ENCODE measurements at places on chromosomes 1 and 21.

DNA sequence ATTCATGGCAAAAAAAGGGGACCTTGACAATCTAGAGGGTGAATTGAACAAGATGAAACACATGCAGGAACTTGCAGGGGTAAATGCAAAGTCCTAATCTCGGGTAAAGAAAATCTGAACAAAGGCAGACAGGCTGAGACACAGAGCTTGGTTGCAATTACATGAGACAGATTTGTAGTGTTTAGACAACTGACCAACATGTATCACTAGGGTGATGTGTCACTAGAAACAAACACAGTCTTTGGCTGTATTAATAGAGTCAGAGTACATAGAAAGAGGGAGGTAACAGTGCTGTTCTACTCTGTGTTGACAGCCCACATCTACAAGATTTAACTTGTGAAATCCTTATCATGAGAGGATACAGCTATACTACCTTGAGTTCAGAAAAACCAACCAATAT is 78.1 kb upstream of the GRIK3 start:
- no peak for DNase-seq

- no peak for DNase-seq
These were observed 11.3 kb upstream of the MAP10 start for GRCh38 chr1:232793944-232794343.

DNA sequence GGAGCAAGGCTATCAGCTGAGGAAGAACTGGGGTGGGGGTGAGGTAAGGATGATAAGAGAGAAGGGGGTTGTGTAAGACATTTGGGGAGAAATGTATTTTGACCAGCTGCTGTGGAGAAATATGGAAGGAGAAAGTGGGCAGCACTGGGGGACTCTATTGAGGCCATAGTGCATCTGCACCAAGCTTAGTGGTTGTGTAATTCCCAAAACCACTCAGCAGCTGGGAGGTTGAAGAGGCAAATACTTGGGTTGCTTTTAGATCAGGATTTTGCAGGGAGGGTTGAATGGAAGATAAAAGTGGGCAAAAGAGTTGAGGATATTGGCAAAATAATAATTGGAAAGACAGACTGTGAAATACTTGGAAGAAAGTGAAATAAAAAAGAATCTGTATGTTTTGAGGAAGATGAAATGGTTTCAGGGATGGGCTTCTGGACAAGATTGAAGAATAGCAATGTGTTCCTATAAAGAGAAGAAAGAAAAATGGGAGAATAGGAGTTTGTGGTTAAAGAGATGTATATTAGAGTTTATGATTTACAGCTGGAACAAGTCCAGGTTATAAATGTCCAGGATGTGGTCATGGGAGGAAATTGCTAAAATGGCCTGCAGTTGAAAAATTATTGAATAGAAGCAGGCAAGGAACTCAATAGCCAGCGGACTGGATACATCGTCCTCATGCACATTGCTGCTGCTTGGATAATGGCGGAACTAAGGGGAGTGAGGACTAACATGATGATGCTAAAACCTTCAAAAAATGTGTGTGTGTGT is 162.7 kb downstream of the DNM3 start:
- DNase-seq: no peak

GRCh38 chr1:244788493-244789275 is 46.8 kb upstream of the COX20 start:
- no peak for DNase-seq

DNA sequence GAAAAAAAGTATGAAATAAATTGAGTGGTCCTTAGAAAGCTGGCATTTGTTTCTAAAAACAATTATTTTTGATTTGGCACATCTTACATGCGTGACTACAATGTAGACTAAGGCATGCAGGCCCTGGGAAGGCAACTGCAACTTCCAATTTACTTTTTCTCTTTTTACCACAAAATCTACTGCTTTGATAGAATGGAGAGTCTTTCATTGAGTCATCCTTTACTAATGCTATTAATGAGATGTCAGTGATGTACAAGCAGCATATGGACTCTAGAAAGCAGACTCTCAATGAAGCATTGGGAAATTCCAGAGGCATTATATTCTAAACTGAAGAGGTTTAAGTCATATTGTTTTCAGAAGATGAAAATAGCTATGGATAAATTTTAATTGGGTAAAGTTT is 29.6 kb upstream of the PRRX1 start:
- DNase-seq: no peak

DNA sequence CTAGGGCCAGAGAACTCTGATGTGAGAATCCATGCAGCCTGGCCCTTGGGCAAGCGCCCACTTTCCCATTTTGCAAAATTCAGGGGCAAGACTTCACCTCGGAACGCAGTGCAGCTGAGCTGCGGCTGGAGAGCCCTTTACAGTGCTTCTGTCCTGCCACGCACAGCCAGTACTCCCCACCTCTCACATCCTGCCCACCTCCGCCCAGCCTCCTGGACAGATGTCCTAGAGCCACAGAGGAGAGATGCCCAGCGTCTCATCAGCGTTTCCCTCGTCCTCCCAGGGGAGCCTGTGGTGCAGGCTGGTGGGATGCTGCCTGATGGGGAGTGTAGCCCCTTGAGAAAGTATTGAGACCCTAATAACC is 29.6 kb downstream of the RUNX3 start:
- no peak for DNase-seq
